Suppressor macrophage treated with lipopolysaccharide for 1 hour (primary cell): ENCODE measurements at places on chromosomes 16 and 17.

- DNase-seq: no peak
Observed at GRCh38 chr17:75662511-75662910, 4.4 kb downstream of the RECQL5 start.

- peak; percentile 41 for DNase-seq
Observed at GRCh38 chr16:383326-384051, 1.7 kb upstream of the PGAP6 start.

DNA sequence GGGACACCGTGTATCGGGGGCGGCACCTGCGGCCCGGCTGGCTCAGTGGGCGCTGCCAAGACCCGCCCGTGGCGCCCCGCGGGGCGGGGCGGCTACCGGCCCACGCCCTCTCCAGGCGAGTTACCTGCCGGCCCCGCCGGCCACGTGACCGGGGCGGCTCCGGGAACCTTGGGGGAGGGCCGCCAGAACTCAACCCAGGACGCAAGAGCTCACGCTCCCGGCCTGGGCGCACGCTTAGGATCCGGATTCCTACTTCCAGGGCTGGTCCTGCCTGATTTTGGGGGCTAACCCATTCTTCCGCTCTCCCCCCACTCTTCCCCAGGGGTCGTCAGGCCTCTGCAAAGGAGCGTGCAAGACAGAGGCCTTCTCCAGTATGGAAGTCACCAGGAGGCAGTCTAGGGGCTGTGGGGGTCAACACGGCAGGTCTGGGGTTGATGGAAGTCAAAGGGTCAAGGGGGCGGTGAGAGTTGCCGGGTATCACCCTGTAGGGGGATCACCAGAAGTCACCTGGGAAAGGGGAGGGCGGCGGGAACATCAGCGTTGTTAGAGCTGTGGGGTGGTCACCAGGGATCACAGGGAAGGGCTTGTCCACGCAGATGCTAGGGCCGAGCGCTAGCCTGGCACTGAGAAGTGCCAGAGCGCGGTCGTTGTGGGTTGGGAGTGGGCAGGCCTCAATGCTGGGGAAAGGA, 354 bp upstream of the ESRP2 start:
- DNase-seq: no peak

GRCh38 chr17:82647593-82648164, 565 bp downstream of the WDR45B start:
- peak; percentile 61 for DNase-seq

- no peak for DNase-seq
Observed at GRCh38 chr16:17590711-17591654, 120.2 kb upstream of the XYLT1 start.

DNA sequence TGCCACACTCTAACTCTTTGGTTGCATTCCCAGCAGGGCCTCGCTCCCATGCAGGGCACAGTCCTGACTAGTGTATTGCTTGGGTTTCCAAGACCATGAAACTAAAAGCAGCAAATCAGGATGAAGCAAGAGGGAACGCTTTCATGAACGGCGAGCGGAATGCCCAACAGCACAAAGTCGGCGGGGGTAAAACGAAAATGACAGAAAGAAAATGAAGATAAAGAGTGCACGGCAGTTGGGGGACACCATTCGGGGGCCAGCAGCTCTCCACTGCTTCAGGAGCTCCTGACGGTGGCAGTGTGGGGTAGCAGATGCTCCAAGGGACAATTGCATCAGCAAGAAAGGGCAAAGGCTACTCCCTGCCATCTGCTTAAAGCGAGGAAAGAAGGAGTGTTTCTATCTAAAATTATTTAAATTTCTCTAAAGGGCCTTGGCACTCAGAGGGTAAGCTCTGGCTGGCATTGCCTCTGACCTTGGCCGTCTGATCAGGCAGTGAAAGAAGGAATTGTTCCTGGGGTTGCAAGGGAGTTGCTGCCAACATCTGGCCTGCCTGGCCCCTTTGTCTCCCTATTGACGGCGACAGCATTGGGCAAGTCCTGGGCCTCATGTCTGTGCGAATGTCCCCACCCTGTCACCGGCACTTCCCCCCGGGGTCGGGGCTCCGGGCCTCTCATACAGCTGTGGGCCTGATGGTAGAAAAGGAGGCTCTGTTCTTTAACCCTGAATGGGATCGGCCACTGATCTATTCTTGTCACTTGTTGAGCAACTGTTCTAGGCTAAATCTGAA, 138.2 kb downstream of the CMIP start:
- DNase-seq: no peak

DNA sequence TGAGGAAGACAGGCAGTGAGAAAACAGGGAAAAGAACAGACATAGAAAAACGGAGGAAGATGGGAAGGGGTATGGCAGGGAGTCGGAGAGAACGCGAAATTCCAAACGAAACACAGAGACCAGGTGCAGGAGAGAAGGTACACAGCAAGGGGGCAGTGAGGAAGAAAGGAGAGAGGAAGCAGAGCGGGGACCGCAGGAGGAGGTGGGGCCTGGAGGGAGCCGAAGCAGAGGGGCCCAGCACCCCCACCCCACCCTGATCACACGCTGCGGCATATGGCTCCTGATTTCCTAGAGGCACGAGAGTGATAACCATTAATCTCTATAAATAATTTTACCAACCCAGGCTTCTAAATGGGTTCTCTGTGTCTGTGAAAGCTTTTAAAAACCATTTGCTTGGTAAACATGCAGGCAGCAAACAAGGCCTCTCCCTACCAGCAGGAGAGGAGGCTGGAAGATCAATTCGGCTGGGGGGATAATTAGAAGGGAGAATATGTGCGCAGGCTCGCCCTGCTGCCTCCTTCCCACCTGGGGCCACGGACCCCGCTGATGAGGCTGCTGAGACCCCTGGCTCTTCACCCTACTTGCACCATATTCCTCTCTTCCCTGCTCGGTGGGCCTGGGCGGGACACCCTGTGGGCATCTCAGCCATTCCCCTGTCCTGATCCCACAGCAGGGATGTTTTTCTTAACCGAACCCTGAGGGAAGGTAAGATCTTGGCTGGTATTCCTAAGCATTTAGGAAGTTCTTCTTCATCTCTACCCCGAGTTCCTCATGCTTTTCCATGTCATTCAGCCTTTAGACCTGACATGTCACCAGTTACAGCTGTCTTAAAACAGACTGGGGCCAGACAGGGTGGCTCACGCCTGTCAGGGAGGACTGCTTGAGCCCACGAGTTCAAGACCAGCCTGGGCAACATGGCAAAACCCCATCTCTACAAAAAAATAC, 86.7 kb downstream of the TMEM132E start:
- no peak for DNase-seq

GRCh38 chr16:56981729-56982271, 7.6 kb upstream of the NLRC5 start:
- no peak for DNase-seq

- DNase-seq: peak; percentile 94
Observed at GRCh38 chr17:2050300-2051060, 4.4 kb upstream of the HIC1 start.

DNA sequence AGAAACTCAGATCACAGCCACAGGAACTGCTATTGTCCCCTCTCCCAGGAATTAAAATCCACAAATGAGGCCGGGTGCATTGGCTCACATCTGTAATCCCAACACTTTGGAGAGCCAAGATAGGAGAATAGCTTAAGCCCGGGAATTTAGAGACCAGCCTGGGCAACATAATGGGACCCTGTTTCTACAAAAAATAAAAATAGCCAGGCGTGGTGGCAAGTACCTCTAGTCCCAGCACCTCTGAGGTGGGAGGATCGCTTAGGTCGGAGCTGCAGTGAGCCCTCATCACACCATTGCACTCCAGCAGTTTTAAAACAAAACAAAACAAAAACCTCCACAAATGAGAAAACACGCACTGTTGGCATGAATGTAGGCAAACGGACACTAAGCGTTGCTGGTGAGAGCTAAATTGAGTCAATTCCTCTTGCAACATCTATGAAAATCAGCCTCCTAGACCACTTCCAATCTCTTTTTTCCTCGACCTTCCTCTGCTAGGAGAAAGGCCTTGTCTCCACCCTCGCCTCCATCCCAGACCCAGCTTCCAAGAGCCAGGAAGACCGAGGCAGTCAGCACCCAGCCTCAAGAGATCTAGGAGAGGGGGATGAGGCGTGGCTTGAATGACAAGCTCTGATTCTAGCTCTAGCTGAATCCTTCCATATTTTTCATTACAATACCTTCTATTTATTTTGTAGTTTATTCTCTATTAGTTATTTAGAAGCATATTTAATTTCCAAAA, 14.8 kb downstream of the TLE7 start:
- DNase-seq: no peak

- DNase-seq: no peak
Observed at GRCh38 chr17:75908201-75908600, 3.5 kb upstream of the MRPL38 start.

DNA sequence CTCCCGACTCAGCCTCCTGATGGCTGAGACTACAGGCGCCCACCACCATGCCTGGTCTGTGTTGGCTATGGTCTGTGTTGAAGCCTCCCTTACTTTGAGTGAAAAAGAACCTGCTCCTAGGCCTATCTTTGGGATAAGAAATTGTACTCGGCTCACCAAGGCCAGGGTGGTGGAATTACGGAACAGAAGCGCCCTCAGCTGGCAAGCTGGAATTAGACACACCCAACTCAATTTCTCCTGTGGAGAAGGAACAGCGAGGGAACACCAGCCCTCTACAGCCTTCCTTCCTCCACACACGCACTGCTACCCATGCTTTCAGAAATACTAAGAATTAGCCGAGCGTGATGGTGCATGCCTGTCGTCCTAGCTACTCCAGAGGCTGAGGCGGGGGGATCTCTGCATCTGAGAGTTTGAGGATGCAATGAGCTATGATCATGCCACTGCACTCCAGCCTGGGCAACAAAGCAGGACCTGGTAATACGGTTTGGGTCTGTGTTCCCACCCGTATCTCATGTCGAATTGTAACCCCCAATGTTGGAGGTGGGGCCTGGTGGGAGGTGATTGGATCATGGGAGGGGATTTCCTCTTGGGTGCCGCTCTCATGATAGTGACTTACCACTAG, 40.1 kb upstream of the RBBP6 start:
- DNase-seq: peak; percentile 45
